ENCODE measurements at places on chromosomes 2 and 18.
A peak's percentile ranks its signal among the peaks of the same experiment; 100 is the strongest.

DNA sequence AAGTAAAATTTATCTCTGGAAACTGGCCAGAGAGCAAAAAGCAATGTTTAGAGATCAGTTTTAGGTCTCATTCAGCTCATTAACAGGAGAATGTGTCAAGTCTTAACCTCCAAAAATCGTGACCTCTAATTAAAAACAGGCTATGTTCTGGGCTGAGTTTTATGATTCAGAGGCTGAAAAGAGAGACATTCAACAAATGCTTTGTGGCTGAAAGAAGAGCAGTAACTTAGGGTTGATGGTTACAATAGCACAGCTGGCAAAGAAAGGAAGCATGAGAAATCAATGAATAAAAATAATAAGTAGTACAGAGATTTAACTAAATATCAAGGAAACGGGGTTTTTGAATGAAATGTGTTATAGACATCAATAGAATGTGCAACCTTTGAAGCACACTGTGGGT lies 13.1 kb downstream of the TGIF1 start:
- peak; percentile 47 for DNase-seq

DNA sequence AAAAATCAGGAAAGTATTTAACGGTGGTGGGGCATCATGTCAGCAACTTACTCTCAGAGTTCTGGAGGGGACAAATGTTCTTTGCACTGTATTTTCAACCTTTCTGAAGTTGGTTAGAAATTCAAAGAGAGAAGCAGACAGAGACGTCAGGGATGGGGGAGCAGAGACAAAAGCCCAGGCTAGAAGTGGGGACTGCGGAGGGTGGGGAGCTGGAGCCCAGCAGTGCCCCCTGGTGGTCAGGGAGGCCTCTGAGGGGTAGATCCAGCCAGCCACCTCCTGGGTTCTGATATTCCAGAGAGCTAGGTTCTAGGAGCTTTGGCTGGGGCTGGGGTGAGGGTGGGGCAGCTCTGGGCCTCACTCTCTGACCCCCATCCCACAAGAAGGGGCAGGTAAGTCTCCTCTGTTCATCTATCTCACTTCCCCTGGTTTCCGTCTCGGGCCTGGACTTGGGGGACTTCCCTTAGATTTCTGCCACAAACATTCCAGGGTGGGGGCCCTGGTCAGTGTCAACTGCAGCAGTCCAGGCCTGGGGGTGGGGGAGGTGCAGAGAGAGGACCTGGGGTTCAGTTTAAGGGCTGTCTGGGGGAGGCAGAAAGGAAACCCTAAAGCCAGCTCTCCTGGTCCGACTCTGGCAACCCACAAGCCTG lies 8.9 kb downstream of the TNS1 start:
- DNase-seq, result peak; percentile 70

DNA sequence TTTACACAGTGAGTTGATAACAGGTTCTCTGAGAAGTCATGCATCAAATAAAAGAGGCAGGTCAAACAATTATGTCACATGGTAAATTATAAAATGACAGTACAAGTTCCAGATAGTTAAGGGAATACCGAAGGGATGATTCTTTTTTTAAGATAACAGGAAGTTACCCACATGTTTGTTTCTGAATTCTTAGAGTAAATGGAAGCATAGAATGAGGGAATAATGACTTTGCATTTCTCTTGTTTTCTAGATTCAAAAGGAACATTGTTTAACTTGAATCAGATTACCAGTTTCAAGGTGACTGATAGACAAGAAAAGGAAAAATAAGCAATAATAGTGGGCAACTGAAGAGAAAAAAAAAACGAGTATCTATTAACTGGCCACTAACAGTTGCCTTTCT lies 124.5 kb downstream of the MIB1 start:
- DNase-seq, result no peak

GRCh38 chr2:14677039-14677438 lies 44.5 kb downstream of the LRATD1 start:
- DNase-seq, result no peak

DNA sequence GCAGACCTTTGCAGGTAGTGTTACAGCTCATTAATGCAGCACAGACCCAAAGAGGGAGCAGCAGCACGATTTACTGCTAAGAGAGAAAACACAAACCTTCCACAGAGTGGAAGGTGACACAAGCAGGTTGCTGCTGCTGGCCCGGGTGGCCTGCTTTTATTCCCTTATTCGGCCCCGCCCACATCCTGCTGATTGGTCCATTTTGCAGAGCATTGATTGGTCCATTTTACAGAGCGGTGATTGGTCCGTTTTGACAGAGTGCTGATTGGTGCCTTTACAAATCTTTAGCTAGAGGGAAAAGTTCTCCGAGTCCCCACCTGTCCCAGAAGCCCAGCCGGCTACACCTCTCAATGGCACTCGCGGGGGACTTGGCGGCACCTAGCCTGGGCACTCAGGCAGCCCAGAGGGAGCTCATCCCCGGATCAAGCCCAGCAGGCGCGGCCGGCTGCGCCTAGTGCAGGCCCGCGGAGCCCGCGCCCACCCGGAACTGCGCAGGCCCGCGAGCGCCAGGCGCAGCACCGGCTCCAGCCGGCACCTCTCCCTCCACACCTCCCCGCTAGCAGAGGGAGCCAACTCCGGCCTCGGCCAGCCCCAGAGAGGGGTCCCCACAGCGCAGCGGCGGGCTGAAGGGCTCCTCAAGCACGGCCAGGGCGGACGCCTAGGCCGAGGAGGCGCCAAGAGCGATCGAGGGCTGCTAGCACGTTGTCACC lies 825.6 kb upstream of the HS6ST1 start:
- no peak for DNase-seq

DNA sequence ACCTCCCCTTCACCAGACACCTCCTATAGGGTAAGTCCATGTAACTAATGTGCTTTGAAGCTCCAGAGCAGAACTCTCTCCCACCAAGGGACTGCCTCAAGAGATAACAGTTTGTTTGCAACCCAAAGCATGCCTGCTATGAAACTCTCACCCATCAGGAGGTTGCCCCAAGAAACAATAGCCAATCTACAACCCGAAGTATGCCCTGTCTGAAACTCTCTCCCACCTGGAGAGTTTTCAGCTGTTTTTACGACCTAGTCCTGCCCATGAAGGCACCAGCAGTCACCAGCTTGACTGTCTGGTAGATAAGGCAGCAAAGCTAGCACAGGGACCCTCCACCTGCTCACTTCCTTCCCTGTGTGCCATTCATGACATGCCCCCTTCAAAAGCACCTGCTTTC lies 533.9 kb upstream of the CRIM1 start:
- no peak for DNase-seq

DNA sequence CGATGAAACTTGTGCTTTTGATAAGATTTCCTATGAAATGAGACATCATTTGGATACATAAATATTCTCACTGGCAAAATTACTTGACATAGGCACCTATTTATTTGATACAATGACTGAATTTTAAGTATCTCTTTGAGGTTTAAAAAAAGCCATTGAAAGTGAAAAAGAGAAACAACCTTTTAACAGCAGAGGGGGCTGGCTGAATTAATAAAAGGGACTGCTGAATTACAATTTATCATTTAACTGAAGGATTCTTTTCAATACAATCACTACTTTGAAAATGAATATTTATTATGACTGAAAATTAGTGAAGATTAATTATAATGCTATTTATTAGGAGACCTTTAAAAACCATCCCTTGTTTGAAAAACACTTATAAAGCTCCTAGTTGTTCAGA lies 335.3 kb downstream of the DLGAP1 start:
- no peak for DNase-seq

- DNase-seq, result no peak
Observed at GRCh38 chr18:24160086-24160485, 21.2 kb downstream of the CABYR start.
